Ureter (tissue), 1 donor: ENCODE measurements at places on chromosomes 16 and 17. TPM values are rescaled to one million over a fixed set of nuclear protein-coding genes. Genes with fewer than 3 reads are reported as not detected.

The CTRB1 gene
- total RNA-seq = not detected

The KCNG4 gene
- not detected for total RNA-seq

The CDH16 gene
- total RNA-seq = not detected

The ST6GALNAC2 gene
- 28.7 TPM for total RNA-seq

The ABCA6 gene
- total RNA-seq = 14.9 TPM

The DRC7 gene
- 0.49 TPM for total RNA-seq
